NCI-H460 (cell line): ENCODE measurements at places on chromosomes 3 and 15. TPM values are rescaled to one million over a fixed set of nuclear protein-coding genes. Genes with fewer than 3 reads are reported as not detected.

DNA sequence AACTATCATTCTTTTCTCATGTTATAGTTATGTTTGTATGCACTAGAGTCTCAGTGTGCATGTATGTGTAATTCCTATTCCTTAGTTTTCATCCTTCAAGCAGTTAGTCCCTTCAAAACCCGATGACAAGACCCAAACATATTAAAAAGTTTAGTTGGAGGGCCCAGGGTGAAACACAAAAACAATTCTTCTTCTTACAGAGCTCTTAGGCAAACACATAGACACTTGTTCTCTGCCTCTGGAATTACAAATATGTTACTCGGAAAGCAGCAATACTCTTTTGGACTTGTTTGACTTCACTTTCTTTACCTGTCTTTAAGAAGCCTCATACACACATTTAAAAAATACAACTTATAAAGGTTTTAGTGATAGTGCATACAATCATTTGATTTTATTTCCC, 763 bp upstream of the CNTN6 start:
- no peak for DNase-seq

USP50 gene
- total RNA-seq = not detected in 2 replicates

DNA sequence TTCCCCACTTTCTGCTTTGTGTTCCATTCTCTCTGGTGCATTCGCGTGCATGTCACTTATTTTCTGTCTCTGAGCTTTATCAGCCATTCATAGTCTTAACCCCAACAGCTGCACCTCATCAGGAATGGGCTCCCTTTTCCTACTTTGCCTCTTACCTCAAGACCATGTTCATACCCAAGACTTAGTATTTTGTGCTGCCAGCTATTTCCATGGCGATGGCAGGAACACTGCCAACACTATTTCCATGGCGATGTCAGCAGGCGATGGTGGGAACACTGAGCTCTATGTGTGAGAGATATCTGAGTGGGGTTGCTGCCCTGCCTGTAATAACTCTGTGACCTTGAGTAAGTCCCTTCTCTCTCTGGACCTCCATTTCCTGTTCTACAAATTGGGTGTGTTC, 5.5 kb downstream of the ZNF35 start:
- DNase-seq = no peak

DNA sequence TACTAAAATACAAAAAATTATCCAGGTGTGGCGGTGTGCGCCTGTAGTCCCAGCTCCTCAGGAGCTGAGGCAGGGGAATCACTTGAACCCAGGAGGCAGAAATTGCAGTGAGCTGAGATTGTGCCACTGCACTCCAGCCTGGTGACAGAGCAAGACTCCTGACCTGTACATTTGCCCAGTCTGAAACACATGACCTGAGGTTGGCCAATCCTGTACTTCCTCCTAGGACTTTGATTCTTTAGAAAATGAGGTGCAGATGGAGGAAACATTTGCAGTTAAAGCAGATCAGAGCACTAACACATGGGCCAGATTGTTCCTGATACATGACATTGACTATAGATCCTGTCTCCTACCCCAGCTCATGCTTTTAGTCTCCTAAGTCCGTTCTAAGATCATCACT, 28.9 kb upstream of the LPP start:
- no peak for DNase-seq

- DNase-seq = no peak
Measured at GRCh38 chr3:45842851-45843625, 1.1 kb upstream of the LZTFL1 start.

DNA sequence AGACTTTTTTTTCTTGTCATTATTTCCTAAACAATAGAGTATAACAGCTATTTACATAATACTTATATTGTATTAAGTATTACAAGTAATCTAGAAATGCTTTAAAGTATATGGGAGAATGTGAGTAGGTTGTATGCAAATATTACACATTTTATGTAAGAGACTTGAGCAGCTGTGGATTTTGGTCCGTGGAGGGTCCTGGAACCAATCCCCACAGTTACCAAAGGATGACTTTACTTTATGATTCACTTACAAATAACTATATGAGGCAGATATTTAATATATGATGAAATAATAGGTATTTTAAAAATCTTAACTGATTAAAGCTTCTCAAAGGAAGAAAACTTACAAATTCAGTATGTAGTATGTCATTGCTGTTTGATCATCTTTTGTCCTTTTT, 56.3 kb downstream of the PPP2R3A start:
- DNase-seq = no peak

SAMD7 gene
- not detected in 2 replicates for total RNA-seq

PLSCR5 gene
- not detected in 2 replicates for total RNA-seq

DNA sequence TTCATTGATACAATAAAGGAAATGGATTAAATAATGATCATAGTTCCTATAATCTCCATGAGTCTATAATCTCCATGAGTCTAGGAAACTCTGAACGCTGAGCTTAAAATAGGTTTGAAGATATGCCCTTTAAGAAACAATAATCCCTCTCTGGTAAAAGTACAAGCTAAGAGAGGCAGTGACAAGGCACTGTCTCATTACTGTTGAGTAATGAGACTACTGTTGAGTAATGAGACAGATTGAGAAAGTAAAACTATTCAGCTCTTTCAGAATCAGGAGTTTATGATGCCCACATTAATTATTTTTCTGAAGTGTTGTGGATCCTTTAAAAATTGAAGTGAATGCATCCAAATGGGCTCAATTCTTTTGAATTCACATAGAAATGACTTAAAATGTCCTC, 235.5 kb upstream of the THRB start:
- no peak for DNase-seq

CALML4 gene
- 5.8 and 6.8 TPM in 2 replicates for total RNA-seq

SLC27A2 gene
- 18.7 and 20.0 TPM in 2 replicates for total RNA-seq

EDC3 gene
- 8.8 and 10.3 TPM in 2 replicates for total RNA-seq

MST1R gene
- total RNA-seq = 0.69 and 0.82 TPM in 2 replicates

- DNase-seq = no peak
Measured at GRCh38 chr3:40243056-40243455, 66.5 kb upstream of the EIF1B start.
